Right lobe of liver (tissue), 6 donors: ENCODE measurements at places on chromosomes 4 and X.

DNA sequence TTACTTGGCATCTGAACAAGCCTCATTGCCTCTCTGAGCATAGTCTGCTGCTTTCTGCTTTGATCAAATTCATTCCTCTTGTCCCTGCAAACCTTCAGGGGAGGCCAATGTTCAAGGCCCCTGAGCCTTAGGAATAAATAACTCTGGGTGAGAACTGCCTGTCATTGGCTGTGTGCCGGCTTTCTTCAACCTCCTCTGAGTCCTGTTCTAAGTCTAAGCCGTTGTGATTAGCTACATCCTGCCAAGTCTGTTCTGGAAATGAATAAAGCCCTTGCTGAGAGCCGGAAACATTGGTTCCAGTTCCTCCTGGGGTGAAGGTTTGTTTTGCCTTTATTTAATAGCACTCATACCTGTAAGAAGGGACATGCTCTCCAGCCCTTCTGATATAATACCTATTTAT, 13.8 kb downstream of the RNF4 start:
- no peak for DNase-seq

GRCh38 chr4:2866891-2867290, 23.2 kb downstream of the ADD1 start:
- no peak for DNase-seq

DNA sequence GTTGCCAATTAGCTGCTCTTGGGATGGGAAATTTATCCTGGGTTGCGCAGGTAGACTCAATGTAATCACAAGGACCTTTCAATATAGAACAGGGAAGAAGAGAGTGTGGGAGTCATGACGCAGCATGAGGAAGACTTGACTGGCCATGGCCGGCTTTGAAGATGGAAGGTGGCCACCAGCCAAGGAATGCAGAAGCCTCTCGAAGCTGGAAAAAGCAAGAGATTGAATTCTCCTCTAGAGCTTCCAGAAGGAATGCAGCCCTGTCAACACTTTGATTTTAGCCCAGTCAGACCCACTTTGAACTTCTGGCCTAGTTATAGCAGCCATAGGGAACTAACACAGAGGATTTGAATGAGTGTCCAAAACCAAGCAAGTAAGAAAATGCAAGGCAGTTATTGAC, 14.7 kb upstream of the SH3KBP1 start:
- DNase-seq: no peak

DNA sequence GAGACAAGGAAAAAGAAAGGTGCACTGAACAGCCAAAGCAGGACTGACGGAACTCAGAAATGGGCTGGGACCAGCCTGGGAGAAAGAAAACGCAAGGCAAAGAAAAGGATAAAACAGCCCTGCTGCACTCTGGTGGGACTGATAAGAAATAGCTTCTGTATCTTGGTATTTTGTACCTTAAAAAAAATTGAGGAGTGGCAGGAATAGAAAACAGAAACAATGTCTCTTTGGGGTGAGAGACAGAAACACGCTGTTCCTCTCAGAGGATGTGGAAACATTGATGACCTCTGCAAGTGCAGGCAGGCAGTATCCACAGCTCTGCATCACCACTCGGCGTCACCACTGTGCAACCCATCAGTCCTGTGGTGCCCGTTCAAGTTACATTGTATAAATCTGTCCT, 152.5 kb upstream of the SPRY1 start:
- DNase-seq: peak; percentile 23

DNA sequence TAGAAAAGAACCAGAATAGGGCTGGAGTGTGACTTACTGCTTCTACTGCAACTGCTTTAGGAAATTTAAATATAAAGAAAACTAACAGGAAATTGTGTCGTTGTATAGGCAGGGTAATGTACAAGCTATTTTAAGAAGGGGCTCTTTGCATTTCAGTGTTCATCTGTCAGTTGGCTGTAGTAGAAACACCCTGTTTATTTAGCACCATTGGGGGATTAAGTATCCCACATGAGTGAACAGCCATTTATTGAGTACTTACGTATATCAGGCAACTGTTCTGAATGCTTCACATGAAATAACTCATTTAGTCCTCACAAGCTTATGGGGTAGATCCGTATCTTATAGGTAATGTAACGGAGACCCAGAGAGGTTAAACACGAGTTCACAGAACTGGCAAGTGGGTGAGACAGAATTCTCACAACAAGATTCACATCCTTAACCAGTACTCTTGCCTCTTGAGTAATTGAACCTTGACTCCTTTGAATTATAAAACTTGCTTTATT, 23.9 kb downstream of the STIM2 start:
- DNase-seq: no peak

- DNase-seq: no peak
Observed at GRCh38 chrX:44669626-44670025, 127.0 kb upstream of the FUNDC1 start.

DNA sequence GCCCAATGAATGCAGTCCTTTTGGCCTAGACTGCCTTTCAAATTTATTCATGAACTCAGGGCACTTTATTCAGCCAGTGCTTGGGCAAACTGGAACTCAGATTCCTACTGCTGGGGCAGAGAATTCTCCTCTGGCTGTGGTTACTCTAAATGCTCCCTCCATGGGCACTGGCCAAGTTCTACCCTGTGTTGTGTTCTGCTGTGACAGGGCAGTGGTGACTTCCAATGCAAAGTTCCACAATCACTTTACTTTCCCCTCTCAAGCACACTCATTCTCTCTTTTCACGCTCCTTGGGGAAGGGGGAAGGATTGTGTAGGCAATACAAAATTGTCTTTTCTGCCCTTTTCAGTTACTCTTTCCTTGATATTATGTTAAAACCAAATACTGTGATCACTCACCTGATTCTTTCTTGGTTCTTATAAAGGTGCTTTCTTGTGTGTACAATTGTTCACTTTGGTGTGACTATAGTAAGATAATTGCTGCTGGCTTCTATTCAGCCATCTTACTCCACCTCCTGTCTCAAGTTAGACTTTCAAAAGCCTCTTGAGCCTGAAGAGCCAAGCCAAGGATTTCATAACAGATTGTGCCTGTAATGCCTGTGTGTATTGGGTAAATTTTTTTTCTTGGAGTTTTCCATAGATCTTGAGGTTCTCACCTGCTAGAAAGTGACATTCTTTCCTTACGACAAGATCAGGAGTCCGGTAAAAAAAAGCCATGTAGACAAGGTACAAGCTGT, 1078.6 kb downstream of the FAM133A start:
- no peak for DNase-seq

- DNase-seq: no peak
Observed at GRCh38 chrX:34557733-34558132, 99.4 kb downstream of the TMEM47 start.

DNA sequence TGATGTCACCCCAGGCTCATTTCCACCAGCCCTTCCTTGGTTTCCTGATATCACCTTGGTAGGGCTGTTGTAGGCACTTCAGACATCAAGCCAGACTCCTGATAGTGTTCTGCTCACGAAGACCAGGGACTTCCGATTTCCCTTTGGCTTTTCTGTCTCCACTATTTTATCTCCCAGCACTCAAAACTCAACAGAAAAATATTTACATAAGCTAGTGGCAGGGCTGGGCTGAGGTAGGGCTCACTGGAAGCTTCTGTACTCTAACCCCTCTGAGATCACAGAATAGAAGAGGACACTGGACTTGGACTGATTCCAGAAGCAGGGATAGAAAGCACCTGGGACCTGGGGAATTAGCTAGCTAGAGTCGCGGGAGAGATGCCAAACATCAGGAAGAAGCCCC, 34.4 kb upstream of the EFNB1 start:
- no peak for DNase-seq

DNA sequence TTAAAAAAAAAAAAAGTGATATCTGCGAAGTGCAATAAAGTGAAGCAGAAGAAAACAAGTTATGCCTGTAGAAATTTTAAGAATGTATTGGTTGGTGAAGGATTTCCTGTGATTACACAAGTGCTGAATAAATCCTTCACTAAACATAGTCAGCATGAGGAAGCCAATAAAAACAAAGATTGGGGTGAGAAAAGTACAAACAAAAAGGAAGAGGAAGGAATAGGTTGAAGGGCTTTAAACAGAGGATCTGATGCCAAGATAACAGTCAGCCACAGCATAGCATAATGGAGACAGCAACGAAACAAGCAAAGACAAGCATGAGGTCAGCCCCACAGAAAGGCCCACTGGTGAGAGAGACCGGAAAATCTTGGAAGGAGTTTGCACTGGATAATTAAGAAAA, 372.2 kb downstream of the ADAM29 start:
- DNase-seq: no peak

DNA sequence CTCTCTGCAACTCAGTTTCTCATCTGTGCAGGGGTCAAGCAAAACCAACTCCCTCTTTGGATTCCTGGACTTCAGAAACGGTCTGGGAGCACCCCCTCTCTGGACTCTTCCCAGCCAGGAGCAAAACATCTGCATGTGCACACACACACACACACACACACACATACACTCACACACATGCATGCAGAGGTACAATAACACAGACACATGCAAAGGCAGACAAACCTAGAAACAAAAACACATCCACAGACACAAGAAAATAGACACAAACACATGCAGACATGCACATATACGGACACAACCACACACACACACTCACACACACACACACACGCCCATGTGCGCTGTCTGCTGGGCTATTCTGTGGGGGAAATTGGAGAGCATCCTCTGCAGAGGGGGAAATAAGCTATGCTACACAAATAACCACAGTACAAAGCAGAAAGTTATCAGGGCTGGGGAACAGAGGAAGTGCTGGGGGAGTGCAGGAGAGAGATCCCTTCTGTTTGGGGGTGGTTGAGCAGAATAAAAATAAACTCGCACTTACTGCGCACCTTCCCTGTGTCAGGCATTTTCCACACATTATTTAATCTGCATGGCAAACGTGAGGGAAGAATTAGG, 19.9 kb downstream of the IQSEC2 start:
- no peak for DNase-seq

DNA sequence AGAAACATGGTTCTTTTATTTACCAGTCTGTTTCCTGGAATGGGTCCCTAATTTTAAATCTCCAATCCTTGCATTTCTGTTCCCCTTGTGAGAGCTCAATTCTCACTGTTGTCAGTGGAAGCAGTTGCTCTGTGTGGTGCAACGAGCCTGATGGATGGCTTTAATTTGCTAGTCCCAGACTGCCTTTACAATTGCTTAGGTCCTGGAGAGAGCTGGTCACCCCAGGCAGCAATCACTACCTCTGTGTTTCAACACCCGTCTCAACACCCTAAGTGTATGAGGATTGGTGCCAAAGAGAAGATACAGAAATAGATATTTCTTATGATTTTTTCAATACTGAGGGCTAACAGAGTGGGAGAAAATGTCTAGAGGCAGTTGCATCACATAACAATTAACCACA, 873.8 kb downstream of the GLUD2 start:
- no peak for DNase-seq

DNA sequence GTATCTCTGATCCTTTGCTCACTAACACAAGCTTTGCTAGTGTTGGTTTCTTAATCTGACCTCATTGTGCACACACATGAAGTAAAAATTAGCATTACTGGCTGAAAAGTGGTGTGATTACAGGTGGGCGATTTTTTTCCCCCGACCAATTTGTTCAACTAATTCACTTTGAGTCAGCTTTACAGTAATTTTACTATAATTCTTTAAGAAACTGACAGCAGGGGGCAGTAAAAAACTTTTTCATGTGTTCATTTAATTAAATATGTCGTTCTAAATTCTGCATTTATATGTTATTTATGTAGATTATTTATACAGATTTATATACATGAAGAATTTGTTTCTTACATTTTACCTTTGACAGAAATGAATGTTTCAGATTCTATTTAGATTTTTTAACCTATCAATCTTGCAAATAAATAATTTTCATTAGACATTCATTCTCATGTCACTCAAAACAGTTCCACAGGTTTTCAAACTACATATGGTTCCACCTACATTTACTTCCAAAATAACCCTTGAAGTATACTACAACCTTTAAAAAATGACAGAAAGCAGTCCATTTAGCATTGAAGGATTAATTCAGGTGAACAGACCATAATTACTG, 17.5 kb downstream of the PALLD start:
- DNase-seq: no peak

DNA sequence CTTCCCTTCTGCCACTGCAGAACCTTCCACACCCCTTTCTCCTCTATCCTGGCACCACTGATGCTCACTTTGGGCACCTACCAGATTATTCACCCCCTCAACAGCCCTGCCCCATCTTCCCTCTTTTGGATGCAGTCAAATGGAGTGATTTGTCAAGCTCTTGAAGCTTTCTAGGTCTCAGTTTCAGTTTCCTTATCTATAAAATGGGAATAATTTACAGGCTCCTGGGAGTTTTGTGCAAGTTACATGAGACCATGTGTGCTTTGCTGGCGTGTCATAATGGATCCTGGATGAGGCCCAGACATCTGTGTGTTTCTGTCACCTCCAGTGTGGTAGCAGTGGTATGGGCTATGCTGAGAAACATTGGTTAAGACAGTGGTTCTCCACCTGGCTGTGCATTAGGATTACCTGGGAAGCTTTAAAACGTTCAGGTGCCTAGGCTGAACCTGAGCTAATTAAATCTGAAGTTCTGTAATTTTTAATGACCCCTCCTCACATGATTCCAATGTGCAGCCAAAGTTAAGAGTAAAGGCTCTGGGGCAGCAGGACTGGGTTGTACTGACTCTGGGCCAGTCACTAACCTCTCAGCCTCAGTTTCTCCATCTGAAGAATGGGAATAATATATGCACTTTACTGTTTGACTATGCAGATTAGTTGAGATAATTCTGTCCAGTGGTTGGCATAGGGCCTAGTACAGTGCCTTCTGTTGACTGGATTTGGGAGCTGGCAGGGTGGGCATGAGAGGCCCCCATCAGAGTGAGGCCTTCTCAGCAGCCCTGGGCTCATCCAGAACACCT, 6.8 kb upstream of the MGST2 start:
- DNase-seq: no peak

- no peak for DNase-seq
Observed at GRCh38 chr4:156538651-156539257, 432.8 kb downstream of the PDGFC start.
